ENCODE measurements at places on chromosomes 2 and 18.

DNA sequence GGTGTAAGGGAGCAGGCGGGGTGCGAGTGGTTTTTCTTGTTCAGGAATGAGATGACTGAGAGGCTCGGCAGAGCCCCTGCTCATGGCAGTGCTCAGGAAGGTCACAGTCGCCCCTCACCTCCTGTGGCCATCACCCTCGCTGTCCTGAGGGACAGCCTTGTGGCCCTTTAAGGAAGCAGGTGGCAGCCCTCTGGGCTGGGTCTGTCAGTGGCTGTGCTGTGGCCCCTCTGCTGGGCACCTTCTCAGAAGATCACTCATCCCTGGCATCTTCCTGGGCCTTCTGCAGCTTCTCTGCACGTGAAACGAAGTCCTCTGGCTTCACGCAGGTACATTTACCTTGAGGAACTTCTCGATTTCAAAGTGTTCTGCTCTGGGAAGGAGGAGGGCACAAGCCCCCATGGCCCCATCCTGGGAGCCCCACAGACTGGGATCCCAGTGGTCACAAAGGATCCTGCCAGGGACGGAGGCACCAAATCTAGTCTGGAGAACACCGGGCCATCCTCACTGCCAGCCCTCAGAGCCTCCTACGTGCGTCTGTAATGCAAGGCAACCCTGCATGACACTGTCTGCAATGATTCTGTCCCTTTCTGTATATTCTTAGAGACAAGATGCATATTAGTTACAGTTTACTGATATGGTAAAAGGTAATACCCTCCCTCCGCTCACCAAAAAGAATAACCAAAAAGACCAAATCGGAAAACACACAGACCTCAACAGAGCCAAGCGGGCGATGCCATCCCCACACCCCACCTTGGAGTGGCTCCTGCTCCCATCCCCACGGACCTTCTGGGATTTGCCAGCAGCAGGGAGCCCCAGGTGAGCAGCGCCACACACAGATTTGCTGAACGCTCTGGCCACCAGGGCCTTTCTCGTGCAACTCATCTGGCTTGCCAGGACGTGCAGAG is 25.9 kb upstream of the FAHD2A start:
- no peak for DNase-seq

- no peak for DNase-seq
Measured at GRCh38 chr2:156792242-156792840, 356.2 kb downstream of the GPD2 start.

DNA sequence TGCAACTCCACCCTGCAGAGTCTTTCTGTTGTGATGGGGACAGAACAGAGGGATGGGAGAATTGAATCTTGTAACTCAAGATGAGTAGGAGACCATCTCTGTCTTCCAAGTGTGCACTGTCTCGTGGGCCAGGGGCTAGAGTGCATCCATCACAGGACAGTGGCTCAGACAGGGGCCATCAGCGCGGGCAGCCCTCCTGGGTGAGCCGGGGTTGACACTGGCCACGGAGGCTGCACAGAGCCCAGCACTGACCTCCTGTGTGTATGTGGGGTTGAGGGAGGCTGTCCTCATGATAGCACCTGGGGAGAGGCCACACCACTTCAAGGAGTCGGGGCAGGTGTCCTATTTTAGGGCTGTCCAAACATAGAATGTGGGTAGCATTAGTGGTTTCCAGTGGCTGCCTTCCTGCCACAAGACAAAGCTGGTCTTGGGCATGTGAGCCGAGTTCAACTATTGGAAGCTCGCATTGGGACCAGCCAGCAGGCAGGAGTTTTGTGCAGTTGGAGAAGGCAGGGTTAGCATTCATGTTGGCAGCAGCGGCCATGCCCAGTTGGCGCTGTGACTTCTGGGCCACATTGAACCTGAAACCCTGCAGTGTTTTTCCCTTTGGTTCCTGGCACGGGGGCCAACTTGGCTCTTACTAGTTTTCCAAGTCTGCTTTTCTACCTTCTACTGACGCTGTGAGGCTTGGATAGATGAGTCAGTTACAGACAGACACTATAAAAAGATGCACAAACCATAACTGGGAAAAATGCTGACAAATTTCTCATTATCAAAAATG is 45.3 kb downstream of the ACOXL start:
- no peak for DNase-seq

DNA sequence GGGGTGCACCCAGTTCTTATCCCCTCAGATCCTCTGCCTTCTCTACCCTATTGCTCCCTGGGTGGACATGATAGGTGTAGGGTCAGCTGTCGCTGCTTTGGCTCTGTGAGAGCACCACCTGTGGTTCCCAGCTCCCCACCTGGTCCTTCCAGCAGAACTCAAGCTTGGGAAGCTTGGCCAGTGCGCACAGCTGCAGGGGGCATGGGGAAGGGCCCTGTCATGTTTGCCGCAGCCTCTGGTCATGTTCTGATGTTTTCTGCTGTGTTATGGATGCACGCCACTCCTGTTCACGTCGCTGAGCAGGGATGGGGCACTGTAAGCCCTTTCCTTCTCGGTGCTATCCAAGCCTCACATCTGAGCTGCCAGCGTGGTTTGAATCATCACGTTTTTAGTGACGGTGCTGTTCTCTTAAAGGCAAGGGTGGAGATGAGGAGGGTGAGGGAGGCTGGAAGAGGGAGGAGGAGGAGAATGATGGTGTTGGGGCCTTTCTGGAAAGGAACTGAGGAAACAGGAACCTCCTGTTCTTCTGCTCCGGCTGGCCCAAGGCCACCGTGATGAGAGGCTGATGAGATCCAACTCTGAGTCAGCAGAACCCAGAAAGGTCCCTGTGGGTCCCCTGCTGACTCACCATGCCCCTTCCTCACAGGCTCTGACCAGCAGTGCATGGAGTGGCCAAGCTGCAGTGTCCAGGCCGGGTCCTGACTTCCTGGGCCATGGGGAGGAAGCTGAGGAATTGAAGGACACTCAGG is 78.0 kb downstream of the LIPG start:
- no peak for DNase-seq

- no peak for DNase-seq
Measured at GRCh38 chr2:192098814-192099491, 95.8 kb downstream of the TMEFF2 start.

GRCh38 chr2:145622285-145622684 is 1102.4 kb upstream of the ZEB2 start:
- no peak for DNase-seq

GRCh38 chr18:50961974-50962373 is 5.9 kb upstream of the ELAC1 start:
- no peak for DNase-seq

All from stimulated activated CD4-positive, alpha-beta T cell treated with anti-CD3 and anti-CD28 coated beads, Interleukin-2, amount 100 ng/mL, for 48 hours (primary cell).